ENCODE measurements at places on chromosomes 1 and 21.

- DNase-seq = no peak
Observed at GRCh38 chr1:147580609-147581385, 39.5 kb downstream of the BCL9 start.

DNA sequence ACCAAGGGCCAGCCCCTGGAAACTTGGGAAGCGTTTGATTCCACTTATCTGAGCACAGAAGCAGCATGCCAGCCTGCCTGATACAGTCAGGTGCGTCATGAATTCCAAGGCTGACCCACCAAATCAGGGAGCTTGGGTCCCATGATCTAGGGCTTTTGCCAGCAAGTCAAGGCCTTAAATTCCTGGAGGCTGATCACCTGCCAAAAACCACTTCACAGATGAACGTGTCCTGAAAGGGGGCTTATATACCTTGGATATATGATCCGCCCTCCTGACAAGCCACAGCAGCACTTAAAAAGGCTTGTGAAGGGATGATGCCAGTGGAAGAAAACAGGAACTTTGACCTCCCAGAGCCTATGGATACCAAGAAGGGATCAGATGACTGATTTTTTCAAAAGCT, 24.0 kb upstream of the CLIC6 start:
- DNase-seq = no peak

DNA sequence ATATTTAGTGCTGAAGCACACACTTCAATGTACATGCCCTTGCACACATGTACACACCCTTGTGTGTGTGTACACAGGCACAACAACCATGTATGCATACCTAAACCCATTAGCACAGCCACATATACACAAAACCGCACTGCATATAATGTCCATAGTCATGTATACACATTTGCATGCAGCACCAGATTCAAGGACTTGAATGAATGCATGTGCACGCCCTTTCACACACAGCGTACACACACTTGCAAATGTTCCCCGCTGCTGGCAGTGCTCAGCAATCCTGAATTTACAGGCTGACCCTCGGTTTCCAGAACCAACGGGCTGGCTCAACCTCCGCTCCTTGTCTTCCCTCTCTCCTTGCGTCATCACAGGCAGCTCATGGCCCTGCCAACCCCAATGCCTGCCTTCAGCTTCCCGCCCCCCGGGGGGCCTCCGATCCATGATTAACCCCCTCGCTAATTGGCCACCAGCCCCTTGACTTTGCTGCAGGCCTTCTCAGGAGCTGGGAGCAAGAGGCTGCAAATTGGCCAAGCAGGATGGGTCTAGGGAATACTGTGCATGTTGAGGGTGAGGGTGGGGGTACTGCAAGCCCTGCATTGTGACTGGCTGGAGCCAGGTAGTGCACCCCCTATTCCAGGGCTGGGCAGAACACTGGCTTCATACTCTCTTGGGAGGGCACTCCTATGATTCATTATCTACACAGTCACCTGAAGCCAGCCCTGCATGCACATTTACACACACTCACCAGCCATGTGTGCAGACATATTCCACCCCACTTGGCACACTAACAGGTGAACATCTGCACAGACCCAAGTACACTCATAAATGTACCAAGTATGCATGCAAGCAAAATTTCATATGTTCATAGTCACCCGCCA, 7.9 kb downstream of the GPR3 start:
- no peak for DNase-seq

- DNase-seq = peak; percentile 86
Observed at GRCh38 chr1:157090196-157090647, 9.4 kb downstream of the ETV3L start.

DNA sequence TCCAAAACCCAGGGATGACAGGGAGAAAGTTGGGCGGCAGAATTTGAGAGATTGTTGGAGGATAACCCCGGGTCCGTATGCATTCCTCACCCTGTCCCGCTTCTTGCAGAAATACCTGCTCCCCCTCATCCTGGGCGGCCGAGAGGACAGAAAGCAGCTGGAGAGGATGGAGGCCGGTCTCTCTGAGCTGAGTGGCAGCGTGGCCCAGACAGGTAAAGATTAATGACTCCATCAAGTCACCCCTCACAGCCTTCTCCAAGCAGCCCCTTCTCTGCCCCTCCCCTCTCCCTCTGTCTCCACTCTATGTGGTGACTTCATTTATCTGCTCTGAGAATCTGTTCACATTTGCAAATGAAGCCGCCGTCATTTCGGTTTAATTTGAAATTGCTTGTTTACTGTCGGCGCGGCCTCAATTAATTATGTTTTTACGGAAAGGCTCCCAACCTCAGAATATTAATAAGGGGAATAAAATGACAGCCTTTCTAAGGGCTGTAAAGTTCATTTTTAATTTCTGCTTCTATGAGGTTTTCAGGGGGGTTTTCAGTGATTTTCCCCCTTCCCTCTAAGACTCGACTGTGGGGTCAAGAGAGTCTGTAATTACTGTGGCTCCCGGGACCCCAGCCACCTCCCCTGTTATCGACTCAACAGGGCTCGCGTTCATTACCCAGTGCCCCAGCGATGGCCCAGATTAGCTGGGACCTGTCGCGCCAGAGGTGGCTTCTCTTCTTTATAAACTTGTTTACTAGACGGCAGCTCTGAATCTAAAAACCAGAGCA, 148.3 kb downstream of the PEX14 start:
- DNase-seq = no peak

DNA sequence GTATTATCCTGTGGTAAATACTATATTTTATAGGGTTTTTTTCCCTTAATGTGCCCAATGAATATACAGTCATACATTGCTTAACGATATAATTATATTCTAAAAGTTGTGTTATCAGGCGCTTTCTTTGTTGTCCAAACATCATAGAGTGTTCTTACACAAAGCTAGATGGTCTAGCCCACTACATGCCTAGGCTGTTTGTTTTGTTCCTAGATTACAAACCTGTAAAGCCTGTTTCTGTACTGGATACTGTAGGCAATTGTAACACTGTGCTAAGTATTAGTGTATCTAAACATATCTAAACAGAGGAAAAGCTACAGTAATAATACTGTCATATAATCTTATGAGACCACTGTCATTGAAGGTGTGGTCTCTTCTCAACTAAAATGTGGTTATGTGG, 242.6 kb upstream of the C1orf105 start:
- no peak for DNase-seq

- no peak for DNase-seq
Observed at GRCh38 chr1:94411237-94411636, 7.0 kb upstream of the ABCD3 start.

Data from dermis blood vessel endothelial cell (primary cell).